Stimulated activated CD4-positive, alpha-beta T cell treated with anti-CD3 and anti-CD28 coated beads, Interleukin-1b, Interleukin-23, amount 100 ng/mL, for 1 hour (primary cell): ENCODE measurements at places on chromosomes 1 and 21.

- no peak for DNase-seq
Measured at GRCh38 chr1:190679454-190679853, 201.8 kb upstream of the BRINP3 start.

- DNase-seq, result no peak
Measured at GRCh38 chr1:97383797-97384196, 537.0 kb downstream of the DPYD start.

GRCh38 chr1:86823821-86824500 is 90.0 kb downstream of the SELENOF start:
- no peak for DNase-seq

- peak; percentile 8 for DNase-seq
Measured at GRCh38 chr1:111399792-111400610, 27.5 kb downstream of the OVGP1 start.

DNA sequence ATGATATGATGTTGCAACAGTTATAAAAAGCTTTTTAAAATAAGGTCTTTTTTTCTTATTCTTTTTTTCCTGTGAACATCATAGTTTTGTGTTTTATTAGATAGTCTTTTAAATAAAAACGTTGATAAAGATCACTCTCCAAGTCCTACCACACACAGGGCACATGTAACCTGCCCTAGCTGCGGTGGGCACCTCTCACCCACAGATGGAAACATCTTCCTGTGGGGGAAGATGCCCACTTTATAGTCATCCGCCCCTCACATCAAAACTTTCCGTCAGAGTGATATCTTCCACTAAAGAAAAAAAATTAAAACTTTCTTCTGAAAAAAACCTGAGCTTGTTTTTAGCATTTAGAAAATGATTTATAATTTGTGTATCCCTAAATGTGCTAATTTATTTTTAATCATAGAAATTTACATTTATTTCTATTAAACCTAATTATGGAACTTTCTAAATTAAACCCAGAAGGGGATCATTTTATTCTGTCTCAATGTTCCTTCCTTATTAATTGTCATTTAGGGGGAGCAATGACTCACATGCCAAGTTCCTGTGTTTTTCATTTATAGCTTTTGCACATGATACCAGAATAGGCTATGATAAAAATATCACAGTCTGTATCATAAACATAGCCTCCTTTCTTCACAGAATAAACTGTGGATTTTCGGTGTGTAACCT is 24.7 kb downstream of the TNFRSF9 start:
- no peak for DNase-seq

DNA sequence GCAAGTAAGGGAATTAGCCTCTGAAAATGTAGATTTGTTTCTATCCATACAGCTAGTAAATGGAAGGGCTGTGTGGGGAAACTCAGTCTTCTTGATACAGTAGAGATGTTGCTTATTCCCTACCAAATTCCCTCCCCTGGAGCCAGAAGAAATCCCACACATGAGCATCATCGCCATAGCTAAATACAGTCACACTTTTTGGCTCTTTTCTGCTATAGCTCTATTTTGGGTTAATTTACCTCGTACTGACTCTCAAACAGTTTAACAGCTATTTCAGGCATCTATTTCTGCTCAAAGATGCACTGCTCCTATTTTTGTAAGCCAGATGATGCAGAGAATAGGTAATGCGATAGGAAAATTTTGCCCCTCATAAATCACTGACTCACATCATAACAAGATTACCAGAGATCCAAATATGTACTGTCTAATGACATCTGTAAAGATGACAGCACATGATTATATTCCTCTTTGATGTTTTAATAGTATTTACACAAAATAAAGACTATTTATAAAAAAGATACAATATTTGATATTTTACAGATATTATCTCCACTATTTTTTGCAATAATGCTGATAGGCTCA is 58.6 kb downstream of the XCL1 start:
- no peak for DNase-seq

GRCh38 chr1:29621826-29622435 is 385.6 kb downstream of the PTPRU start:
- no peak for DNase-seq

GRCh38 chr1:17485281-17485680 is 45.8 kb upstream of the RCC2 start:
- no peak for DNase-seq

GRCh38 chr1:232699814-232700213 is 69.9 kb upstream of the SIPA1L2 start:
- no peak for DNase-seq

DNA sequence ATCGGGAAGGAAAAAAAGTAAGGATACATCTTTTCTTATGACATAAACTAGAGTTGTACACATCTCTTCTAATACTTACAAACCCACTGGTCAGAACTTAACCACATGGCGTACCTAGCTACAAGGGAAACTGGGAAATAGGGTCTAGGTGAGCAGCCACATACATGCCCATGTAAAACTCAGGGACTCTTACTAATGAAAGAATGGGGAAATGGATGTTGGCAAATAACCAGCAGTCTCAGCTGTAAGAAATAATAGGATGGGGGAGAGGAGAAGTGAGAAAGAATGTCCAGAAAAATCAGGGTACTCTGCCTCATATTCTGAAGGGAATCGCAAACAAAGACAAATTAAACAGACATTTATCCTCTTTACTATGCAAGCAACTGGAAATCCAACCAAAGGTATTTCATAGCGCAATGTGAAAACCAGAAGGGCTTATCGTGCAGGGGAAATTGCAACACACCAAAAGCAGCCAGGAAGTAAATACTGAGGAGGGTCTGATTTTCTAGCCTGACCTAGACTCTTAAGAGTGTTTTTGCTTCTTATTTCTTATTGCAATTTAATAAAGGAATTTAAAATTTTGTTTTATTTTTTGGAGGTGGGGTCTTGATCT is 17.5 kb downstream of the GTF2B start:
- DNase-seq, result no peak

GRCh38 chr1:216390956-216391355 is 32.3 kb downstream of the USH2A start:
- no peak for DNase-seq

DNA sequence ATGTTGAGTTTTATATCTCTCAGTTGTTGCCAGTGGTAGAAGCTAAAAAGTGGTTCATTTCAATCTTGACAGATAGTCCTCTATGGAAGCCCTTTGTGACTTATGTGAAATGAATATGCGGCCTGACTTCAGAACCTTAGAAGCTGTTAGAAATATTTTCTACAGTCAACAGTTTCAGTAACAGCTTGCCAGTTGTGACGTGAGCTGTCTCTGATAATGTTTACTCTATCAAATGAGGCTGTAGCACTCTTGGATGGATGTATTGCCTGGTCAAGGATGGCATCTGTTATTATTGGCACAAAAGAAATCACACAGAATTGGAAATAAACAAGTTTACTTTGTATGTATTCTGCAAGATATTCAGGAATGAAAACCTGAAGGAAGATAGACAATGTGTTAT is 31.9 kb downstream of the SNX7 start:
- DNase-seq, result no peak

DNA sequence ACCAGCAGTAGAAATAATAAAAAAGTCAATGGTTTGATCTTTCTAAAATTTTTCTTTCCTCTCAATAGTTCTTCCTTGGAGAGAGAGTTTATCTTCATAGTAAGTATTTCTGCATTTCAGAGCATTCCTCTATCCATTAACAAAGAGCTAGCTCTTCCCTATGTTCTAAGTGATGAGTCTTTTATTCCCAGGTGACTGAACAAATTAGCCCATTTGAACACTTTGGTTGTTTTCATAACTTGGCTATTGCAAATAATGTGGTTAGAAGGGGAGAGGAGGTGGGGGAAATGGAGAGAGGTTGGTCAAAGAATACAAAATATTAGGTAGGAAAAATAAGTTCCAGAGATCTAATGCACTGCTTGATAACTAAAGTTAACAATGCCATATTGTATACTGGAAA is 598.9 kb downstream of the KCNT2 start:
- DNase-seq, result no peak

- DNase-seq, result no peak
Measured at GRCh38 chr1:46526691-46527291, 24.7 kb downstream of the KNCN start.

GRCh38 chr1:63327417-63328054 is 5.2 kb downstream of the FOXD3 start:
- DNase-seq, result no peak

DNA sequence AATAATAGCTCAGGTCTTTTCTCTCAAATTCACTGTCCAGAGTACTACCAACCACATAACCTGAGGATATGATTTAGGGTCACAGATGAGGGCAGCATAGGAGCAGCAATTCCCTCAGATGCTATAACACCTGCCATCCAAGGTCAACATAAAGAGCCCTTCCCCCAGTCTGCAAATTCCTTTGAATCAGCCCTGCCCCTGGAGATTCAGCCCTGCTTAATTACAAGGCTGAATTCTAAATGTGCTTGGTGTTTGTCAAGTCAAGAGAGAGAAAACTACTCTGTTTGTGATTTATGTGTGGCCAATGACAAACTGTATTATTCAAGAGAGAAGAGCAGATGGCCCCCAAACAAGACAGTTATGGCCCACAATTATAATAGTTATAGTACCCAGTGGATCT is 195.7 kb upstream of the ADGRL2 start:
- DNase-seq, result no peak
